ENCODE measurements at places on chromosomes 5 and 9.

GRCh38 chr9:134406366-134407120, 80.3 kb downstream of the RXRA start:
- no peak for DNase-seq

GRCh38 chr5:27191786-27192510, 153.6 kb upstream of the CDH9 start:
- DNase-seq: no peak

DNA sequence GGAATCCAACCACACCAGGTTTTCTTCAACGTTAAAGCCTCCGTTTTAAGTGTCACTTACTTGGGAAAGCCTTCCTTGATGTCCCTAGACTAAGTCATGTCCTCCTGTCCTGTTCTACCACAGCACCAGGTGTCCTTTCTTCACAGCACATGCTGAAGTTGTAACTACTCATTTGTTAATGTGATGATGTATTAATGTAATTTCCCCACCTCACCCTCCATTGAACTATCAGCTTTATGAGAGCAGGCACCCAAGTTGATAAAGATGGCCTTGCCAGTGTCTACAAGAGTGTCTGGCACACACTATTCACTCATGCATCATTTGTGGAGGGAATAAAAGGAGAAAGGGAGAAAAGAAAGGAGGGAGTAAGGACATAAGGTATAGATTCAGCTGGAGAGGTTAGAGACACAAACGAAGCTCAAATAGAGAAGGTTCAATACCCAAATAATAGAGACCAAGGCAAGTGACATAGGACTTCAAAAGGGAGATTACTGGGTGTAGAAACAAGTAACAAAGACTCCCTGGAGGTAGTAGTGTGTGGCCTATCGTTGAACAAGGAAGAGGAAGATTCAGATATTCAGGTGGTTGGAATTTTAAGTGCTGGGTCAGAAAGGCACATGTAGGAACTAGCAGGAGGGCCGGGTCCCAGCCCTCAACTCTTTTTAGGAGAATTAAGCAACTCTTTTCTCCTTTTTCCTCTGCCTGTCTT, 6.6 kb downstream of the ITK start:
- no peak for DNase-seq

- no peak for DNase-seq
These were observed 68.5 kb upstream of the CACNA1B start for GRCh38 chr9:137809040-137809576.

DNA sequence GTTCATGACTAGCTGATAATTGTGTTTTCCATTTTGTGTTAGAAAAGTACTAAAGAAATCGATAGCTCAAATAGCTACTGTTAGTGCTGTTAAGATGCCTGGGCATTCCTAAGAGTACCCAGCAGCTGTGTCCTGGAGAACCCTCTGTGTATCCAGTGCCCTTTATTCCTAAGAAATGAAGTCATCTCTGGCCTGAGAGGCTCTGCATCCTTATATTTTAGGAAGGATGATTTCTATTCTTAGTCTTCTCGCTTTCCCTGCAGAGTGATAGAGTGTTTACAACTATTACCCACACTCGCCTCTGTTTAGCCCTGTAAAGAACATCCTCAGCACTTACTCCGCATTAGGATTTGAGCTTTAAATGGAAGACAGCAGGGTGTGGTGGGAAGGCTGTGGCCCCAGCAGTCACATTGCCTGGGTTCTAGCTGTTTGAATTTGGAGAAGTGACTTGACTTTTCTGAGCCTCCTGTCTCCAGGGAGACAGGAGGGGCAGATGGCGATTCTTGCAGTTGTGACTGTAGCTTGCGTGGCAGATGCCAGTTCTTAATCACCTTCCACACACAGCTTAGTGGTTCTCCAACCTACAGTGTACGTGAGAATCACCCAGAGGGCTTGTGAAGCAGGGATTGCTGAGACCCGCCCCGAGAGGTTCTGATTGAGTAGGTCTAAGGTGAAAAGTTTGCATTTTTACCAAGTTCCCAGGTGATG, 177.2 kb upstream of the PITX1 start:
- DNase-seq: no peak
